ENCODE measurements at places on chromosomes 1 and 21. TPM values are rescaled to one million over a fixed set of nuclear protein-coding genes. Genes with fewer than 3 reads are reported as not detected.

SLC25A44 gene
- total RNA-seq = 31.8 TPM

CEP170 gene
- 24.3 TPM for total RNA-seq

CCDC181 gene
- not detected for total RNA-seq

FMO5 gene
- 0.31 TPM for total RNA-seq

SLAMF7 gene
- total RNA-seq = 102 TPM

KCNJ15 gene
- not detected for total RNA-seq

DNAJC6 gene
- total RNA-seq = 1.4 TPM

SPRR2F gene
- total RNA-seq = not detected

FLG2 gene
- not detected for total RNA-seq

FAM131C gene
- 6.1 TPM for total RNA-seq

KCNJ9 gene
- total RNA-seq = not detected
